ENCODE measurements at places on chromosomes 6 and 20.

GRCh38 chr20:61937146-61937962, 128.3 kb downstream of the TAF4 start:
- no peak for DNase-seq

DNA sequence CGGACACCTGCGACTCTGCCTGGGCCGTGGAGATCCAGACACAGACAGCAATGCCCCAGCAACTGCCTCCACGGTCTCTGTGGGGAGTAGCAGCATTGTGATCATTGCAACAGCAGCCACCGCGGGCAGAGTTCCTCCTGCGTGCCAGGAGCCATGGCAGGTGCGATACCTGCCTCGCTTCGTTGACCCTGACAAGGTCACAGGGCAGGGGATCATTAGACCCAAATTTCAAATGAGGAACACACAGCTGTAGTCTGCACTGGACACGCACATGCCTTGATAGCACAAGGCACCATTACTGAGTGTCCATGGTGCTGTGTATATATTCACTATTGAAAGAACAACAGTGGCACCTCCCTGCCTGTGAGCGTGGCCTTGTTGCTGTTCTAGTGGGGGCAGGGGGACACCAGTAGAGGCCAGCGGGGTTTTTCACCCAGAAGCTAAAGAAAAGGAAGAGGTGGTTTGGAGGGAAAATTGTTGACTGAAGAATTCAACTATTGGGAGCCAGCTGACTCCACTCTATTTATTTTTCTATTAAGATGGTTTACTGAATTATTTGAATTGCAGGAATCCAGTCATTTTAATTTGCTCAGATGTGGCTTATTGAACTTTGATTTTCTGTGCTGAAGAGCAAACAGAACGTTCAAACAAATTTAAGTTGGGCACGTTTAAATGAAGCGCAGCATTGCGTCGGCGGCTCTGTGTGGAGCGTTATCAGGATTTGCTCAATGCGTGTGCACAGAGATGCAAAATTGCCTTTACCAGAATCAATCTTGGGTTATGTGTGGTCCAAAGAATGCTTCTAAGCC, 60.2 kb upstream of the RPS6KA2 start:
- DNase-seq: no peak

GRCh38 chr6:139546106-139546472, 171.6 kb upstream of the CITED2 start:
- peak; percentile 33 for DNase-seq

DNA sequence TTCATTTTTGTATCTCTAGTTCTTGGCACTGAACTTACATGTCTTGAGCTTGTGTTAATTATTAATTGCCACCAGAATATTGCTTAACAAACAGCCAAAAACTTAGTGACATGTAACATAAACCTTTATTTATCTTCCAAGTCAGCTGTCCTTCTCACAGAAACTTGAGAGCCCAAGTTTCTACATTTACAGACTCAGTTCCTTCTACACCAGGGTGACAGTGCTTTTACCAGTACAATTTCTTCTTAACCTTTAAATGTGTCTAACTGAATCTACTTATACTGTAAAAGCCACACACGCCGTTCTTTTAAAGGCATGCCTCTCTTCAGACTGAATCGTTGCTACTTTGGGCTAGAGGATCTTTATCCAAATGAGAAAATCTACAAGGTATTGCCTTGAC, 539.2 kb downstream of the GRIK2 start:
- DNase-seq: no peak

DNA sequence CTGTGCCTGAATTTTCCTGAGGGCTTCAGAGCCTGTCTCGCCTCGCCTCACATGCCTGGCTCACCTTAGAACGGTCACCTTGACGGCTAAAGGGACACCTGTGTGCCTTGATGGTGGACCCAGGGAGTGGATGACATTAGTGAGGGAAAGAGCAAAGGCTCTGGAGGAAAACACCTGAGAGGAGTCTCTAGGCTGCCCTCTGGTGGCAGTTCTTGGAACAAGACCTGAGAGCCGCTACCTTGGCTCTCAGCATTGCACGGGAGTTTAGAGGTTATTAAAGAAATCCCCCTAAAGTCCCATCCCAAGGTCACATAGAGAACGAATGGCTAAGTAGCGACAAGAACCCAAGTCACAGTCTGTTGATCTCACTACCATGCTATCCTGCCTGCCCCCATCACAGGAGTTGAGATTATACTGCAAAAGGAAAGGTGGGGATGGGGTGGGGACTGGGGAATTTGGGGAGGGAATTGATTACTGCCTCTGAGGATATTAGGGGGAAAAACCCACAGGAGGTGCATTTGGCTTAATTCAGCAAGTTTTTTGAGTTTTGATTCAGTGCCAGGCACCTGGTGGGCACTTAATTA, 7.9 kb upstream of the CDSN start:
- DNase-seq: peak; percentile 21

- DNase-seq: no peak
Measured at GRCh38 chr20:33277471-33278441, 5.3 kb upstream of the BPIFB1 start.

- no peak for DNase-seq
Measured at GRCh38 chr6:68252632-68253031, 382.4 kb upstream of the ADGRB3 start.

GRCh38 chr6:125307964-125308615, 6.3 kb upstream of the HDDC2 start:
- no peak for DNase-seq

DNA sequence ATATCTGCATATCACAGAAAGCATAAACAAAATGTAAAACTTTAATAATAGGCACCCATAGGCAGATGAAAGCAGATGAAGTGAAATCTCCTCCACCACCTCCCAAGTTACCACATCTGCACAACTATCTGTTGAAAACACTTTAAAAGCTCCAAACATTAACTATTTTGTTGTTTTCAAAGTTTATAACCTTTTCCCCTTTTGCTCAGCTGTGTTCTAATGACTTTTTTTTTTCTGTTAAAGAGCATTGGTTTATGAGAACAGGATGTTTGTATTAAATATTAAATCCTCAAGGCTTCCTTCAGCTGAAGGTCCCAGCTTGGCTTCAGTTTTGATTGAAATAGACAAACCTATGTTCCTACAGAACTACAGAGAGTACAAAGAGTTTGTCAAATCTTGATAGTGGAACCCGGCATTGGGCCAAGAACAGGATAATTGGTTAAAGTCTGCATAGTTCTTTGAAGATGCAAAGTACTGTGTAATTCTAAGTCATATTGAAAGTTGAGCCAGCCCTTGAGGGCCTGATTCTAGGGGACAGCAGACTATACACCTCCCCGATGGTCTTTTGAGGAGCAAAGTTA, 255.1 kb upstream of the JAG1 start:
- no peak for DNase-seq

- DNase-seq: no peak
Measured at GRCh38 chr6:117481278-117481925, 1.1 kb upstream of the DCBLD1 start.

GRCh38 chr6:129105035-129105434, 222.1 kb downstream of the LAMA2 start:
- peak; percentile 52 for DNase-seq

GRCh38 chr6:3220366-3220765, 7.1 kb downstream of the TUBB2B start:
- DNase-seq: no peak

- DNase-seq: peak; percentile 81
Measured at GRCh38 chr20:51563486-51564332, 21.2 kb upstream of the NFATC2 start.

- DNase-seq: peak; percentile 76
Measured at GRCh38 chr20:50251992-50252511, 61.4 kb downstream of the CEBPB start.

DNA sequence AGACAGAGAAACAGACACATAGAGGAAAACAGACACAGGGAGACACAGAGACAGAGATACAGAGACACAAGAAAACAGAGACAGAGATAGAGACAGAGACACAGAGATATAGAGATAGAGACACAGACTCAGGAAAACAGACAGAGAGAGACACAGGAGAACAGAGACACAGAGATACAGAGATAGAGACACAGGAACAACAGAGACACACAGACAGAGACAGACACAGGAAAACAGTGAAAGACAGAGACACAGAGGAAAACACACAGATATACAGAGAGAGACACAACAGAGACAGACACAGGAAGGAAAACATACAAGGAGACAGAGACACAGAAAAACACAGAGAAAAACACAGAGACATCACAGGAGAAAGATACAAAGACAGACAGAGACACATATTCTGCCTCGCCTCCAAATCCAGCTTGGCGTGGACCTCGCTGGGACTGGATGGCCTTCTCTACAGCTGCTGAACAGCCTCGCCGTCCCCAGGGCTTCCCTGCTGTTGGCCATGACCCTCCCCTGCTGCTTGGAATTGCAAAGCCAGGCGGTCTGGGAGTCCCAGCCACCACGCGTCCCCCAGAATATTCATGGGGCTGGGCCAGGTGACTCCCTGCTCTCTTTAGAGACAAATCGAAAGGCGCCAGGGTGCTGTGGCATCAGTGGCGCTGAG, 36.8 kb downstream of the NTSR1 start:
- no peak for DNase-seq

DNA sequence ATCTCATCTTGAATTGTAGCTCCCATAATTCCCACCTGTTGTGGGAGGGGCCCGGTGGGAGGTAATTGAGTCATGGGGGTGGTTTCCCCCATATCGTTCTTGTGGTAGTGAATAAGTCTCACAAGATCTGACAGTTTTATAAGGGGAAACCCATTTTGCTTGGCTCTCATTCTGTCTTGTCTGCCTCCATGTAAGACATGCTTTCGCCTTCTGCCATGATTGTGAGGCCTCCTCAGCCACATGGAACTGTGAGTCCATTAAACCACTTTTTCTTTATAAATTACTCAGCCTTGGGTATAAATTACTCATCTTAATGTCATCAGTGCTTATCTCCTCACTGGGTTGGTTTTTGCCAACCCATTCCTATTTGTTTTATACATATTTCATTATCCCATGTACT, 142.0 kb upstream of the GMDS start:
- DNase-seq: no peak

DNA sequence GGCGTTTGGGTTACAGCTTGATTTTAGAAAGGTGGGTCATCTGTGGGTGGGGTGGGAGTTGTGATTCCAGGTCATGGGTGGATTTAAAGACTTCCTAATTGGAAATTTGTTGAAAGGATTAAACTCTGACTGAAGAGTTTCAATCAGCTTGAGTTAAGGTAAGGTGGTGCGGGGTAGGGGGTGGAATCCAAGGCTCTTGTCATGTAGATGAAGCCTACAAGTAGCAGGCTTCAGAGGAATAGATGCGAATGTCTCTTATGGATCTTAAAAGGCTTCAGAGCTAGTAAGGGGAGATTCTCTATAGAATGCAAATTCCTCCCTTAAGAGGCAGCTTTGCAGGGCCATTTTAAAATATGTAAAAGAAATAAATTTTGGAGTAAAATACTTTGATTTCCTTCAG, 645.3 kb downstream of the FRK start:
- DNase-seq: no peak

- DNase-seq: no peak
Measured at GRCh38 chr20:60986506-60987156, 265.4 kb upstream of the CDH4 start.

- no peak for DNase-seq
Measured at GRCh38 chr6:13531956-13532355, 42.4 kb upstream of the SIRT5 start.

- DNase-seq: no peak
Measured at GRCh38 chr20:54250691-54251090, 42.8 kb downstream of the PFDN4 start.

GRCh38 chr6:5582762-5583161, 321.4 kb downstream of the FARS2 start:
- DNase-seq: peak; percentile 36

DNA sequence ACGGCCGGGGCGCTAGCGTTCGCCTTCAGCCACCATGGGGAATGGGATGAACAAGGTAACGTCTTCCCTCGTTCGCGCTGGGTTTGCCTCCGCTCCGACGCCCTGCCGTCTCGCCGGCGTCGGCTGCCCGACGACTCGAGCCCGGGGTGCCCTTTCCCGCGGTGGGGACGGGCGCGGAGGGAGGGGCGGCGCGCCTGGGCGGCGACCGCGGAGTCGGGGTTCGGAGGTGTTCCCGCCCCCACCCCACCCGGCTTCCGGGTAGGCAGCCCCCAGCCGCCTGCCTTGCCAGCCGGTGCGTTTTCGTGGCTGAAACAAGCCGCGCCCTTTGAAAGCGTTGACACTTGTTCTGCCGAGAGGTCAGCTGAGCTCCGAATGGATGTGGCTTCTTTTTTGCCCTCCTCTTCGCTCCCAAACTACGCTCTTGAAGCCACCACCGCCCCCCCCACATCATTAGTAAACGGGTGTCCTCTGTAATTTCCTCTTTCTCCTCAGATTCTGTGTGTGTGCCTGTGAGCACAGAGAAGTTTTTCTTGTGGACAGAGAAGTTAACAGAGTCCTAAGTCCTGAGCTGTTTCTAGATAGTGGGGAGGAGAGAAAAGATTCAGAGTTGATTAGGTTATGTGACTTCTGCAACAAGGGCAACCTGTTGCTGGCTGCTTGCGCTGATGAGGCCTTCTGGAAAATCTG, 362 bp downstream of the DUSP22 start:
- peak; percentile 37 for DNase-seq

DNA sequence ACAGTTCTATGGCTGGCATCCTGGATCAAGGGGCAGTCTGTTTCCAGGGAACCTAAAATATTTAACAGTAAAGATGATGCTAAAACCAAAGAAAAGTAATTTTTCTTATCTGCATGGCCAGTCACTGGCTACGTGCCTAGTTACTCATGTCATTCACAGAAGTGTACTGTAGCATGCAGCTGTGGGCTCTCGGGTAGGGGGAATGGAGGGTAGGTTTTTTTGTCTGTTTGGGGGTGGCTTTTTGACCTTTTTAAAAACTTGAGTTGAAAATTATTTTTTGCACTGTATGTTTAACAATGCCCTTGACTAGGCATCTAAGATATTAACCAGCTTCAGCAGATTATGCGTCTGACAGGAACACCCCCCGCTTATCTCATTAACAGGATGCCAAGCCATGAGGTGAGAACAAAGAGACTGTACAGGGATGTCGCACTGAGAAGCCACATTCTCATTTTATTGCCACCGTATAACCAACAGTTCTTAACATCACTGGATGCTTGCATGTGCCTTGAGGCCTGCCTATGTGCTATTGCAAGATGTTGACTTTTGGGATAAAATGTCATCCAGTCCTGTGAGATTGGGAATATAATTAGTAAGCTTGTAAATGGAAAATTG, 30.3 kb upstream of the MAPK13 start:
- DNase-seq: no peak

DNA sequence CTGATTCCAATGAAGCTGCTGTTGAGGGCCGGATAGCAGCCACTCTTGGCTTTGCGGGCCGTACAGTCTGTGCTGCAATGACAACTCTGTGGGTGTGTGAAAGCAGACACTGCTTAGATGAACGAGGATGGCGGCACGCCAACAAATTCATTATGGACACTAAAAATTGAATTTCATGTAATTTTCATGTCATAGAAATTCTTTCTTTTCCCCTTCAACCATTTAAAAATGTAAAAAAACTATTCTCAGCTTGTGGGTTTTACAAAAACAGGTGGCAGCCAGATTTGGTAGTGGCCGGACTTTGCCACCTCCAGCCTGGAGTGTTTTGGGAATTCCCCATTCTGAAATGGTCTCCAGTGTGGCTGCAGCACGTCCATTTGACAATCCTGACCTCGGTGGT, 26.0 kb downstream of the MAS1 start:
- no peak for DNase-seq
